H1 (cell line): ENCODE measurements at places on chromosomes 3 and 15.

DNA sequence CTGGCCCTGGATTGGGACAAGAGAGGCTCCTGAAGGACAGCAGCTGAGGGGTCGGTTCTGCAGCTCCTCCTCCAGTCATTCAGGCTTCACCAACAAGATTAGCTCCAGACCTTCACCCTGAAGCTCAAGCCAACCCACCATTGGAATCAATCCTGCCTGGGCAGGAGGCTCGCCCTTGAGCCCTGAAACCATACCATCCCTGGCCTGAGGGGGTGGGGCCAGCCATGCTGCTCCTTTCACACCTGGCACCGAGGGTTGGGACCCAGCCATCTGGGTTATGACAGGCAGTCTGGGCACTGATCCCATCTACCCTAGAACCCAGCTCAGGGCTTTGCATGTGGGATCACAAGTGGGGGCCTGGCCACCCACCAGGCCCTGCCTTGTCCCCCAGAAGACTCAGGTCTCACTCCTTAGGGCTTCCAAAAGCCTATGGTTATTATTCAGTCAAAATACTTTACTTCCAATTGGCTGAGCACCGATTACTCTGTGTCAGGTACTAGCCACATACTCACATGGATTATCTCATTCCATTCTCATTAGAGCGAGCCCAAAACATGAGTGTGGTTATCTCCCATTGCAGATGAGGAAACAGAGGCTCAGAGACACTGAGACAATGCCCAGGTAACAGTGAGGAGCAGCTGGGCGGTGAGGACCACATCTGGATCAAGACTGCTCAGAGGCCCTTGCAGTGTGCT lies 3.1 kb downstream of the ABHD14B start:
- no peak for DNase-seq

- no peak for DNase-seq
Observed at GRCh38 chr15:45386974-45387373, 8.6 kb upstream of the GATM start.

DNA sequence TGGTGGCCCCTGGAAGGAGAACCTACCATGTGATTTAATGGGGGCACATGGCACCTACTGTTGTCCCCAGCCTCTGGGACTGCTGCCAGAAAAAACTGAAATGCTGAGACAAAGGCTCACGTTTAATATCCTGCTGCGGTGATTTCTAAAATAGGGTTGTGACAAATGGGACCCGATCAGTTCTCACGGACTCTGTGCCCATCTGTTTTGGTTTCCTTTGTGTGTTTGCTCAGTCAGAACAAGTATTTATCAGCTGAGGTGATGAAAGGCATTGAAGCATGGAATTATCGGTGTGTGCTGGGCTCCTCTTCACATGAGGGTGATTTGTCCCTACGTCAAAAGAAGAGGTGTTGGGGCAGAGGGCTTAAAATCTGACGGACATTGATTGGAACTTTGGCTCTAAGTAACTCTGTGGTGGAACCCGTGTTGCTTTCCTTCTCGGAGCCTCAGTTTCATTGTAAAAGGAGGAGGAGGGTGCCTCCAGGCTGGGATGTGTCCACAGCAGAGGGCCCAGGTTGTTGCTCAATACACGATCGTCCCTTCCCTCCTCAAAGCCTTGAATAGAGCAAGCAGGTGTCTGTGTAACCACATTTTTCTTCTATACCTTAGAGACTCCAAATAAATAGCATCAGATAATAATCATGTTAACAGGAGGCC lies 283.3 kb upstream of the RGMA start:
- DNase-seq: no peak

DNA sequence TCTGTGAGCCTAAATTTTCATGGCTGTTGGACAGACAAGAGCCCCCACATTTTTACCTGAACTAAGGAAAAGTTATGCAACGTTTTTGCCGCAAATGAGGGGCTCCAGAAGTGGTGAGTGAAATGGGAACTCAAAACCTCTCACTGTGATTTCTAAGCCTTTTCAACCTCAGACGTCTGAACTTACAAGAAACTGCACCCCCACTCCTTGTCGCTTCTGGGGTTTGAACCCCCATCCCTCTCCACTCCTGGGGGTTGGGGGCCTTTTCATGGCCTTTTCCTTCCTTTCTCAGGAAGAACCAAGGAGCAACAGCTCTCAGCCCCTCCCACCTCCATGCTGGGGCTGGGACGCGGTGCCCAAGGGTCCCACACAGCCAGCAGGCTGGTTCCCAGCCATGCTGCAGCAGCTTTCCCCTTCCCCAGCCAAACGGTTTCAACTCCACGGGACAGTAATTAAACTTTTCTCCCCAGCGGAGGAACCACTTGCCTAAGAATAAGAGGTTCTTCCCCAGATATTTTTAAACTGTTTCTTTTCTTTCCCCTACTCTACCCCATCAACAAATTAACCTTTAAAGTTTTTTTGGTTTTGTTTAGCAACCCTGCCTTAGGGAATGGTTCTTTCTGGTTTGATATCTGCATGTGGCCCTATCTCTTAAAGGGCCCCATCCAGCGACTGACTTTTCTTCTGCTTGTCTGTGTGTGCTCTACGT lies 387.6 kb upstream of the CBLB start:
- no peak for DNase-seq

GRCh38 chr3:159165961-159166360 lies 364.1 kb downstream of the MFSD1 start:
- DNase-seq: no peak

- DNase-seq: no peak
Observed at GRCh38 chr3:124076235-124076634, 84.3 kb upstream of the ROPN1 start.

GRCh38 chr3:52216585-52217408 lies 8.6 kb downstream of the TLR9 start:
- no peak for DNase-seq
